SW480 (cell line): ENCODE measurements at places on chromosomes 3 and 15.

DNA sequence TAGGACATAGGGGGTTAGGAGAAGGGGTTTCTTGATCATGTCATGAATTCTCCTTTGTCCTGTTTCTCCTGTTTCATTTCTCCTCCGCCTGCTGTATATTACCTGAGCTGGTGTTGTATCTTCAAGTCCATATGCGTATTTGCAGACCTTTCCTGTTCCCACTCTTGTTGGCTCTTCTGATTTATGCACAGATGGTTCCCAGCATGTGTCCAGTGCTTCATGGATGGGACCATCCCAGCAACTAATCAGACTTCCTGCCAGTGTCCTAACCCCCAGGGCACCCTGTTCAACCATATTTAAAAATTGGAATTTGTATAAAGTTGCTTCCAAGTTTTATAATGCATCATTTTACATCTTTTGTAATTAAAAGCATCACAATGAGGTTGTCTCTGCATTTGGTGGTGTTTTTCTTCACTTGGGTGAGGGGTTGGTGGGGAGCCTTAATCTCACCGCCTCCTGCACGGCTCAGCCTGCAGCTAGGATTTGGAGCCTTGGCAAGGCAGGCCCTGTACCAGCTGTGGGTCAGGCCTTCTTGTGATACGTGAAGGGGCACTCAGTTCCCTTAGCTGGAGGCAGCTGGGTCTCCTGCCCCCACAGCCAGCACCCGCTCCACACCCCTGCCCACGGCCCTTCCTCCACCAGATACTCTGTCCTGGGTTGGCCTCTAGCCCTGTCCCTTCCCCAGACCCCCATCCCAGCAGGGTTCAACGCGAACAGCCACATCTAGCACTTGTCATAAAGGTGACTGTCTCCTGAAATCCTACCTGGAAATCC is 72.0 kb upstream of the BLM start:
- no peak for DNase-seq

DNA sequence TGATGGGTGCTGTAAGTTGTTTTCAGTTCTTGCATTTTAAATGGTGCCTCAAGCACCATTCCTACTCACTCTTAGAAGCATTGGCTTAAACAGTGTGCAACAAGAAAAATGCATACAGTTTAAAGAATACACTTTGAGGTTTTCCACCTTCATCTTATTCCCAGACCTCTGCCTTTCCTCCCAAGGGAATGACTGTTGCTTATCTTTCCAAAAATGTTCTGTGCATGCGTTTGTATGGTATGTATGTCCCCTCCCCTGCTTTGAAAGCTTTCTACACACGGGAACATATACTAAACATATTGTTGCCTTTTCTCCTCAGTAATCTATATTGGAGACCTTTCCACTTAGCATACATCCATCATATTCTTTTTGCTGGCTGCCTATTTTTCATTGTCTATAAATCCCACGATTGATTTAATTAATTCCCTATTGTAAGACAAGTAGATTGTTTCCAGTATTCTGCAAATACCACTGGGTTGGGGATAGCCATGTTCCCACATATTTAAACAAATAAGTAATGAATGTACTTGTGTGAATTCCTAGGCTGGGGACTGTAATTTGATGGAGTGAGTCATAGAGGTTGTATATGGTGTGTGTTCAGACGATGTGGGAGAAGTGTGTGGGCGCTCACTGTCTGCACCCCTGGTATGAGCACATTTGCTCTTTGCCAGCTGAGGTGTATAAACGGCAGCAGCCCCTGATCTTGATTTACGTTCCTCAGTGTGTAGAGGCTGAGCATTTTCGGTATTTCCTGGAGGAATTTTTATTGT is 5.8 kb downstream of the TRAK1 start:
- peak; percentile 70 for DNase-seq

- no peak for DNase-seq
Measured at GRCh38 chr15:60395276-60396011, 2.3 kb downstream of the ANXA2 start.

GRCh38 chr15:81911022-81911971 is 134.5 kb downstream of the MEX3B start:
- no peak for DNase-seq

- no peak for DNase-seq
Measured at GRCh38 chr15:77167406-77167805, 96.5 kb upstream of the TSPAN3 start.

GRCh38 chr15:100919481-100920405 is 586 bp downstream of the LRRK1 start:
- peak; percentile 35 for DNase-seq

- DNase-seq = peak; percentile 70
Measured at GRCh38 chr15:83323296-83323711, 38.8 kb upstream of the BNC1 start.

GRCh38 chr3:150036780-150037179 is 66.1 kb upstream of the PFN2 start:
- DNase-seq = no peak

DNA sequence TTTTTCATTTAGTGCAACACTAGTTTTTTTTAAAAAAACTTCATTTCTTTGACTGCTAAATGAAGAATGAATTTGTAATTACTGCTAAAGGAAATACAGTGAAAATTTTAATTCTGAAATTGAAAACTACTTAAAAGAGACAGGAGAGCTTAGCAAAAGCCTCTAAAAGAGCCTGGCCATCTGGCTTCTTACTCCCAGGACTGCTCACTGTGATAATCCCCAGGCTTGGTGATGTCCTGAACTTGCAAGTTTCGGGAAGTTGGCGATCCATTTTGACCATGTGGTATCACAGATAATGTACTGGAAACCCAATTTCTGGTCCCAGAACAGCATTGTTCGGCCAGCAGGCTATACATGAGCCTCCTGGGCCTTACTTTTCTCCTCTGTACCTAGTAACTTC is 292.1 kb downstream of the FGF12 start:
- no peak for DNase-seq

DNA sequence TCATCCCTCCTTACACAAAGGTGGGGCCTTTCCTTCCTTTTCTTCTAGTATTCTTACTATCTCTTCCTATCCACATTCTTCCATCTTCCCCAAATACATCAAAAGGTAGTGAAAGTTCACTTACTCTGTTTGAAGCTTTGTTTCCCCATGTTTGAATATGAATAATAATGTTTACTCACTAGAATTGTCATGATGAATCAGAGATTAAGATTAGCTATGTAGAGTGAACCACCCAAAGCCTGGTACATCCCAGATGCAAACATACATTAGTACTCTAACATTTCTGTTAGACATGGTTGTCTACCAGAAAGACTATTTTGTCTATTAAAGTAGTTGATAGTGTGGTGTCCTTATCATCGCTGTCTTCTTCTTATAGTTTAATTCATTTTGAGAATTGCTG is 327.1 kb upstream of the TBC1D5 start:
- DNase-seq = no peak
